Upper lobe of right lung (tissue), 1 donor: ENCODE measurements at places on chromosomes 7 and 10. TPM values are rescaled to one million over a fixed set of nuclear protein-coding genes. Genes with fewer than 3 reads are reported as not detected.

The ANKRD7 gene
- not detected for total RNA-seq

DNA sequence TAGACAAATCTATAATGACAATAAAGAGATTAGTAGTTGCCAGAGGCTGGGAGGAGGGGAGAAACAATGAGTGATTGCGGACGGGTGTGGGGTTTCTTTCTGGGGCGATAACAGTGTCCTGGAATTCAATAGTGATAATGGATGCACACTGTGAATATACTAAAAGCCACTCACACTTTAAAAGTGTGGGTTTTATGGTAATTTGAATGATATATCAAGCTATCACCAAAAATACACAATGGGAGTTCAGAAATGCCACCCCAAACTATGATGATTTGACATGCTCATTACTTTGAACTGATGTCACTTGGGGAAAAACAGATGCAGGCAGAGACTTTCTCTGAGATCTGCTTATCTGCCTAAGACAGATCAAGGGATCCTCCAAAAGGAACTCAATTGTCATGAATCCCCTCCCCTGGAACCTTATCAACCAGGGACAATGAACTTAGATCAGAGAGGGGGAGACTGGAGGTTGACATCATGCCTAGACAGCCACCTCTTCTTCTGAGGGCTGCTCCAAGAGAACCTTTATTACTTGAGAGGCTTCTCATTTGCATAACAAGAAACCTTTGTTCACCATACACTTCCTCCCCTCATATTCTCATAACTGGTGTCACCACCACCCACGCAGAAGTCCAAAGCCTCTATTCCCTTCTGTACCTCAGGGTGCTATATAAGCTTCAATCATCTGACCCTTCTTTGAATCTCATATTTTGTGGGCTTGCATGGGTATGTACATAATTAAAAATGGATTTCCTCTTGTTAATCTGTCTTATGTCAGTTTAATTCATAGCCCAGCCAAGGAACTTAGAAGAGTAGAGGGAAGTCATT is 14.8 kb upstream of the ZC3HAV1 start:
- DNase-seq: no peak

DNA sequence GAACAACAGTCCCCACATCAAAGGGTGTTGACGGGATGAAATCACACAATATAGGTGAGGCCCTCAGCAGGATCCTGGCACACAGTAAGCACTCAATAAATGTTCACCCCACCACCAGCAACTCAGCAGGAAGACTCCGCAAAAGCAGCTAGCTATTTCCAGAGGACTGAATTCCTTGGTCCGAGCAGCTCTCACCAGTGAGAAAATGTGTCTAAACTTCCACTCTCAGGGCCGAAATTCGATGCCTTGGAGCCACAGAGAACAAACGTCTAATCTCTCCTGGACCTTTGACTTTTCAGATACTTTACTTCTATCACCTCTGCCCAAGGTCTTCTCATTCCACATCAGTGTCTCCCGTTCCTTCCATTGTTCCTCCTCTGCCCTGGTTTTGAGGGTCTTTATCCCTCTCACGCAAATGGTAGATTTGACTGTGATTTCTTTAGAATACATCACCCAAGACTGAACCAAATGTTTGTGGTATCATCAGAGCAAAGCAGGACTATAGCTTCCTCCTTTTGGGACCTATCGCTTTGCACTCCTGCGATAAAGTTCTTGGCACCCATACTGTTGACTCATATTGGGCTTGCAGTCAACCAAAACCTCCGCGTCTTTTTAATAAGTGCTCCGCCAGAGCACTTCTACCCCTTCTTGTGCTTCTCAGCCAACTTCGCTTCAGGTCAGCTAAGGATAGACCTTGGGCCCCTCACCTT is 903 bp upstream of the NT5C2 start:
- DNase-seq: no peak

DNA sequence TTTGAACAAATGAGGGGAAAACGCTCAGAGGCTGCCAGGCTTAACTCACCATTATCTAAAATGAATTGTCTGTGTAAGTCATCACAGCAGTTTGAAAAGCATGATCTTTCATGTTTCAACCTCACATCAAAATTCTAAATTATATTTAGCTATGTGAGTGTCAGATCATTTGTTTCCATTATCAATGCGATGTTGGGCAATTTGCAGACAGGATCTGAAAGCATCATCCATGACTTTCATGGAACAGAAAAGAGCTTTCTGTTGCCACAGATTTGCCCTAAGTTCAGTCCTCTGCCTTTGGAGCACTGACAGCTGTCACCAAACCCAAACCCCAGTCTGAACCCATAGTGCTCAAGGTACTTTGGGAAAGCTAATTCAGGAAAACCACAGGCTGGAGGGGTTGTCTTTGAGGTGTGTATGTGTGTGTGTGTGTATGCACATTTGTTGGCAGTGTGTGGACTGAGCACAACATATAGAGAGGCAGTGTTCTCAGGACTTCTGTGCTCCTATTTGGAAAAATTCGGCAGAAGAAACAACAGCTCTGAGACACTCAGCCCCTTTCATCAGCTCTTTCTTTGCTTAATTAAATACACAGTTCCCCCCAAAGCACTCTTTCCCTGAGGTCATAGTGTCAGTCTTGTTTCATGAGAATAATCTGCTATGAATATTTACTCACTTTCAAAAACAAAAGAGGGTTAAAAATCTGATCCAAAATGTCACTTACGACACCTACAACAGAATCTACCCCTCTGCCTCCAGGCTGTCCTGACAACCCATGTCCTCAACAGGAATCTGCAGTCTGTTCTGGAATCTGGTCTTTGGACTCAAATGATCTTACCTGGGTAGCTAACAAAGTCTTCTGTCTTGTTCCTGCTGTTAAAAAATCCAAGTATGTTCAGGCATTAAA is 188.5 kb upstream of the KLF14 start:
- no peak for DNase-seq

DNA sequence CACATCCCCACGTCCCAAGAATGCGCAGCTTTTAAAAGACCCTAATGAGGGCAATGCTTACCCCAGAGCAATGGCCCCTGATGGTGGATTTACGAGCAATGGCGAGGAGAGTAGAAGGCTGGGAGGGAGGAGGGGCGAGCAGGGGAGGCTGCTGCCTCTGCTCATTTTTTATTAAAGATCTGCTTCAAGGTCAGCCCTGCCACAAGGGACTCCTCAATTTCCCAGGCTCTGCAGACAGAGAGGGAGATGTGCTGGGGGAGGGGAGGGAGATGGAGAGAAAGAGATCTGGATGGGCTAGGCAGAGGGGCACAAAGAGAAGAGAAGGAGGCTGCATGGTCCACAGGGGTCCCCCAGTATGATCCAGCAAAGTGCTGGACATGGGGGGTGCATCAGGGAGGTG is 7.8 kb upstream of the SRRM3 start:
- no peak for DNase-seq

DNA sequence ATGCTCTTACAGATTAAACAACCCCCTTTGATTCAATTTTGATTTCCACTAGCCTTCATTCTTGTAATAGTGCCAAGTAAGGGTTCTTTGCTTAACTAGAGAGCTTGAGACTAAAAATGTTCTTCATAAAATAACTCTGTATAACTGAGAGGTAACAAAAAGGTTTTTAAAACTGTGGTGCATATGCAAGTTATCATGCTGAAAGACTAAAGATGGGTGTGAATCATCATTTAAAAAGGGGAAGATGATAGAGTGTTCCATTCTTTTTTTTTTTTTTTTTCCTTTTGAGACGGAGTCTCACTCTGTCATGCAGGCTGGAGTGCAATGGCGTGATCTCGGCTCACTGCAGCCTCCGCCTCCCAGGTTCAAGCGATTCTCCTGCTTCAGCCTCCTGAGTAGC is 11.1 kb downstream of the MDFIC start:
- DNase-seq: no peak

GRCh38 chr7:25963733-25964132 is 188.3 kb upstream of the NFE2L3 start:
- DNase-seq: no peak

The AKR1B15 gene
- not detected for total RNA-seq
